ENCODE measurements at places on chromosomes 1 and 21. TPM values are rescaled to one million over a fixed set of nuclear protein-coding genes. Genes with fewer than 3 reads are reported as not detected.
A peak's percentile ranks its signal among the peaks of the same experiment; 100 is the strongest.

- DNase-seq, result no peak
Observed at GRCh38 chr1:14704846-14705245, 106.4 kb downstream of the KAZN start.

- peak; percentile 99 for DNase-seq
Observed at GRCh38 chr1:21537932-21538630, 28.9 kb downstream of the ALPL start.

- no peak for DNase-seq
Observed at GRCh38 chr21:46223217-46223616, 5.4 kb downstream of the LSS start.

- DNase-seq, result no peak
Observed at GRCh38 chr1:225355863-225356262, 72.0 kb downstream of the LBR start.

- DNase-seq, result peak; percentile 42
Observed at GRCh38 chr21:32240851-32241687, 37.8 kb downstream of the MIS18A start.

GRCh38 chr1:161267321-161267720 is 8.8 kb downstream of the PCP4L1 start:
- DNase-seq, result no peak

GRCh38 chr1:196910215-196910614 is 22.4 kb downstream of the CFHR4 start:
- DNase-seq, result no peak

GRCh38 chr21:21632926-21633325 is 634.7 kb downstream of the NCAM2 start:
- DNase-seq, result no peak

DNA sequence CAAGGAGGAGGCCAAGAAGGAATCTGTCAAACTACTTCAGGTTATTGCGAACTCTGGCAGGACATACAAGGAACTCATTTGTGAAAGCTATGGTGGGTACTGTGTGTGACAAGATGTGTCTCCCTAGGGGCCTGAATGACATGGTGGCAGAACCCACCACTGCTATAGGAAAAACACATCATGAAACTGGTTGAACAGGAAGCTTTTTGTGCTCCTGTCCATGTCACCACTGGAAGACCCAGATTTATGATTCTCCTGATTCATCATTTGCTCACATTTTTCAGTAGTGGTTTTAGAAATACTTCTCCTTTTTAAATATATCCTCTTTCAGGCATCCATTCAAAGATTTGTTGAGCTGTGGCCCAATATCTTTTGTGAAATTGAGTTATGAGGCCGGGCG is 23.6 kb downstream of the ARMH1 start:
- DNase-seq, result no peak

- no peak for DNase-seq
Observed at GRCh38 chr1:50879137-50879536, 80.9 kb downstream of the FAF1 start.

DNA sequence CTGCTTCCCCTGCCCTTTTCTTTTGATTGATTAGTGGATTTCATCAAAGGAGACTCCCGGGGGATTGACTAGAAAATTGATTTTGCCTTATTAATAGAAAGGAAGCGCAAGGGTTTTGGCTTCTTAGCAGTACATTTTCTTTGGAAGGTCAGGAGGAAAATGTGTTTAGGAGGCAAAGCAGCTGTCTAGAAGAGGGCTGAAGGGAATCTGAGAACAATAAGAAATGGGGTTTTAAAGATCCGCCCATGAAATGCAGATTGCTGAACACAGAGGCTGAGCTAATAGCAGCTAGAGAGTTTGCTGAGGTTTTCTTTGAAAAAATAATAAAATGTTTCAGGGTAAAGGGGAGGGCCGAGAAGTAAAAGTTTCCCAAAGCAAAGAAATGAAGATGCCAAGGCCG is 4.9 kb downstream of the SERTAD4 start:
- no peak for DNase-seq

DNA sequence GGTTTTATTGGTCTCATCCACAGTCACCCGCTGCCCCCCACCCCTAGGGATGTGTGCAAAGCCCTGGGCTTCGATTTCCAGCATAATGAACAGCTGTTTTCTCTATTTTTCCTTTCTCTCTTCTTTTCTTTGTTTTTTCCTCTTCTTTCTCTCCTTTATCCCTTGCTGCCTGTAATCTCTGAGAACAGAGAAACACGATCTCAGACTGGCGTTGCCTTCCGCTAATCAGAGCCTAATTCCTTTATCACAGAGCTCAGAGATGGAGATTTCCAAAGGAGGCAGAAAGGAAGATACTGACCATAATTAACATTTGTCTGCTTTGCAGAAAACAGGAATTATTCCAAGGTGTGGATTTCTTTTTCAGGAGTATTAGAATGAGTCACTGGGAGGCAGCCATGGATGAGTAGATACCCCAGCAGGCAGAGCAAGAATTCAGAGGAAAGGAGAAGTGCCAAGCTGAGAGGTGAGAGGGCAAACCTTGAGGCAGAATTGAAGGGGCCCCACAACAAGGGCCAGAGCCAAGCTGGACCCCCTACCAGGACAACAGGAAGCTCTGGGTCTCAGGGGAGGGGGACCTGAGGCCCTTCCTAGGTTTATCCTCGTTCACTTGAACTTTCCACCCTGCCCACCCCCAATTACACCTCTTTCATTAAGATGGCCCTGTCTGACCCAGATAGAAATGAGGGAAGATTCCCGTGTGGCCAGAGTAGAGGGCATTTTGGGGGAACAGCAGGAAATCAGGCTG is 33.3 kb downstream of the MATN1 start:
- DNase-seq, result no peak

Gene SCNM1
- 62.9 TPM for total RNA-seq

Gene VANGL2
- total RNA-seq, result 2.2 TPM

Gene HCRTR1
- not detected for total RNA-seq

Gene OR2T35
- total RNA-seq, result not detected

Gene REN
- total RNA-seq, result not detected

Gene BATF3
- 3.3 TPM for total RNA-seq

Gene RGS7
- 0.37 TPM for total RNA-seq

Gene CYP4A11
- total RNA-seq, result not detected

Gene PHLDA3
- 75.0 TPM for total RNA-seq

Gene NBPF10
- total RNA-seq, result 2.1 TPM

Gene LCE1A
- not detected for total RNA-seq

Gene RPE65
- total RNA-seq, result not detected

Measured in SJSA1 (cell line).